NAMALWA (cell line): ENCODE measurements at places on chromosomes 1 and 21.
A peak's percentile ranks its signal among the peaks of the same experiment; 100 is the strongest.

DNA sequence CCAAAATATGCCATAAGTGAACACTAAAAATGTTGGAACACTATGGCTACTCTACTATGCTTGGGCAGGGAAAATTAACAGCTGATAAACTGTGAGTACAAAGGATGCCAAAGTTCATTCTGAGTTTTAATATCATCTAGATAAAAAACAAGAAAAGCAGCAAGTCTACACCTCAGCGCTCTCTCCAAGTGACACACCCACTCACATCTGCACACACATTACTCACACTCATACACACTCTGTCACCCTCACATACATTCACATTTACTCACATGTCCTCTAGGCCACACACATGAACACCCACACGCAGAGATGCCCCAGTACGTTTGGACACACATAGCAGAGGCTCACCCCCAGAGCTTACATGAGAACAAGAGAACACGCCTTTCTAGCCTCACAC is 87.3 kb upstream of the RAB4A start:
- DNase-seq: no peak

DNA sequence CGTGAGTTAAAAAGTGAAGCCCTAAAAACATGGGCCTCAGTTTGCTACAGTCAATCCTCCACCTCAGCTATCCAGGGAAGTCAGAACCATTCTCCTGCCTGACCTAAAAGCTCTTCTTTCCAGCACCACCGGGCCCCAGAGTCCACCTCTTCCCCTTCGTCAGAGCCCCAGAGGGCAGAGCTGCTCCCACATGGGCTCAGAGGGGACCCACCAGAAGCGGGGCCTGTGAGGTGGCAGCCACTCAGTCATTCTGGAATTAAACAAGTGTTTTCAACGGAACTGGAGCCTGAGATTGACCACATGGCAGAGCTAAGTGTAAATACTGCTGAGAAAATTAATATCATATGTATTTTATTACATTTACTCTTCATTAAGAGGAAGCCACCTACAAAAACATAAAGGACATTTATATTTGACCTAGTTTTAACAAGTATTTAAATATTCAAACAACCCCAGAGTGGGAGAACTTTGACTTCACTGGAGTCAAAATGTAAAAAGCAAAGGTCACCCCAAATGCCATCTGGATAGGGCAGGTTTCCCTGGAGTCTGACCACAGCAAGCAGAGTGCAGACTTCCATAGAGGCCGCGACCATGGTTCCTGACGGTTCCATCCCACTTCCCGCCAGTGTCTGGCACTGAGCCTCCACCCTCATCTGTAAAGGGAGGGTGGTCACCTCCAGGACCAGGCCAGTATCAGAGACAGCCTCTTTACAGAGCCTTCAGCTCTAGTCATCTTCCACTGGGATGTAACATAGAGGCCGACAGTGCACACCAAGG is 1.8 kb downstream of the SUMO3 start:
- DNase-seq: no peak

GRCh38 chr1:24441480-24441879 is 25.9 kb downstream of the NIPAL3 start:
- DNase-seq: no peak

GRCh38 chr1:31866450-31867032 is 50.7 kb upstream of the SPOCD1 start:
- peak; percentile 27 for DNase-seq

GRCh38 chr1:210384625-210385024 is 55.9 kb downstream of the HHAT start:
- no peak for DNase-seq

DNA sequence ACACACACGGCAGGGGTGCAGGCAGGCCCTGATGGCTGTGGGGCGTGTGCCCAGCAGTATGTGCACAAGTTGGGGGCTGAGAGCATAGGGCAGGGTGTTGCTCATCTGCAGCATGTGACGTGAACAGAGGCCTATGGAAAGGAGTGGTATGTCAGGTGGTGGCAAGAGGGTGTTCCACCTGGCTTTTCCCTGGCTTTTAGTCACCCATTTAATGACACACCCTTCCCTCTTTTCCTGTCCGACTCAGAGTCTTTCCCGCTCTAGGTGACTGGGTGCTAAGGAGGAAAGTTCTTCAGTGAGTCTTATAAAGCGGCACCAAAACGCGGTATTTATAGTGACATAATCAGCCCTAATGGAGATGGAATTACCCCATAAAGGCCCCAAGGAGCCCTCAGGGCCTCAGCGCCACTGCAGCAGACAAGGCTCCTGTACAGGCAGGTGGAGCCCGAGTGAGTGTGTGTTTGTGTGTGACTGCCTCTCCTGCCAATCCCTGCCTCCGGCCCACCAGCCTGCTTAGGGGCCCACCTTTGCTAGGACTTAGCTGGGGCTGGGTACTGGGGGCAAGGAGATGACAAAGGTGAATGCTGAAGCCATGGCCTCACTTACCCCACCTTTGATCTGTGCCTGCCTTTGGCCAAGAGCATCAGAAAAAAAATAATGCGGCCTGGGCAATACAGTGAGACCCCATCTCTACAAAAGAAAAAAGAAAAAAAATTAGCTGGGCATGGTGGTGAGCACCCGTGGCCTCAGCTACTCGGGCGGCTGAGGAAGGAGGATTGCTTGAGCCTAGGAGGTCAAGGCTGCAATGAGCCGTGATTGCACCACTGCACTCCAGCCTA is 3.3 kb upstream of the EPHA2 start:
- DNase-seq: no peak

- peak; percentile 26 for DNase-seq
These were observed 110.8 kb downstream of the LACTBL1 start for GRCh38 chr1:22861764-22862440.

DNA sequence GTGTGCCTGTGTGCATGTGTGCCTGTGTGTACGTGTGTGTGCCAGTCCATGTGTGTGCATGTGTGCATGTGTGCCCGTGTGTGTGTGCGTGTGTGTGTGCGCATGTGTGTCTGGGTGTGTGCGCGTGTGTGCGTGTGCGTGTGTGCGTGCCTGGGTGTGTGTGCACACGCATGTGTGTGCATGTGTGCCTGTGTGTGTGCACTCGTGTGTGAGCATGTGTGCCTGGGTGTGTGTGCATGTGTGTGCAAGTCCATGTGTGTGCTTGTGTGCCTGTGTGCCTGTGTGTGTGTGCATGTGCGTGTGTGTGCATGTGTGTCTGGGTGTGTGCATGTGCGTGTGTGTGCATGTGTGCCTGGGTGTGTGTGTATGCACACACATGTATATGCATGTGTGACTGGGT is 28.7 kb upstream of the COL6A2 start:
- no peak for DNase-seq

DNA sequence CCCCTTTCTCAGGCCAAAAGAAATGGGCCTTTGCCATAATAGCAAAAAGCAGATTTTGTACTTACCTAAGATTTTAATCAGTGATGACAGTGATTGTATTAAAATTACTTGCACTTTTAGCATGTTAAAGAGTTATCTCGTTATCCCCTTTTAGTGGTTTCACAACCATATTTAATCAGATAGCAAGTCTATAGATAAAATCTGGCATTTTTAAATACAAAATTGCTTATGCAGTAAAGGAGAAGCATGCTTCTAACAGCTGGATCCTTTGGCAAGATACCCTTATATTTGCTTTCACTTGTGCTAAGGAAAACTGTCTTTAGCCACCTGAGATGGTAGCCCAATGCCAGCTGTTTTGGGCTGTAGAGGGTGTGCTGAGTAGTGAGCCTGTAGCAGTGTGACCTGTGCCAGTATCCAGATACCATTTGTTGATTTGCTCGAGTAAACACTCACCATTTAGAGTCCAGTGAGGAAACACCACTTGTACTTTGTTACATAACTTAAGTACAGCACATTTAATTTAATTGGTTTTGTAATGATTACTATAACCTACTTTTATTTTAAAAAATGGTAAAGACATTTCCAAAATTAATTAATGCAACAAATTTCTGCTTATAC is 314.4 kb upstream of the ZP4 start:
- DNase-seq: no peak

- DNase-seq: no peak
These were observed 51.4 kb downstream of the PTBP2 start for GRCh38 chr1:96772972-96773371.

GRCh38 chr1:30049748-30050296 is 673.6 kb downstream of the MATN1 start:
- DNase-seq: no peak

- no peak for DNase-seq
These were observed 64.4 kb downstream of the SIM2 start for GRCh38 chr21:36763305-36763704.

DNA sequence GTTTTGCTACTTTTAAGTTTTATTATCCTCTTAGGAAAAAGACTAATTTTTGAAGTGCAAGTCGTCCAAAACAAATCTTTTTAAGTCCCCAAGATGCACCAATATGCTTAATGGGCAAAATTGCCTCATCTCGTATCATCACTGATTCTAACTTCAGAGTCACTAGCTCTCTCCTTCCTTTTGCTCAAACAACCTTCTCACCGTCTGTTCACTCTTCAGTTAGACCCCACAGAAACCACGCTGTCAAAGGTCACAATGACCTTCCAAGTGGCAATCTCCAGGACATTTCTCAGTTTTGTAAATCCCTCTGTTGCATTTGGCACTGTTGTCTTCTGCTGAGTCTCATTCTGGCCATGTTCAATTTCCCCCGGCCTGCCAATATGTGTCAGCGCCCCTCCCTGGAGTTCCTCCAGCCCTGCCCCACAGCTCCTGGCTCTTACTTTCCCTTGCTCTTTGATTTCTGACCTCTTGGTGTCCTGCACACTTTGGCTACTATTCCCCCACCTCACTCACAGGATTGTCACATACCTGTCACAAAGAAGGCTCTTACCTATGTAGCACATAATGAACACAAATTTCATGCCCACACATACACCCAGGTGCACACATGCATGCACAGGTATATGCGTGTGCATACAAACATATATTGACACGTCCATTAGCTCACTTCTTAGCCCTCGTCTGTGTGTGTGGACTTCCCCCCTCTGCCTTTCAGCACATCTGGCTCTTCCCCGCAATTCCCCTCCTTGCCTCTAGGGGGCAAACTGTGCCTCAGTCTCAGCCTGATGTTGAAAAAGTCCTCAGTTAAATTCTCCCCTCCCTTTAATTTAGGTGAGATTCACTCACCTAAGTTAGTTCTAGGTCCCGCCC is 354.0 kb upstream of the DUSP10 start:
- DNase-seq: peak; percentile 73

GRCh38 chr1:48093696-48094528 is 96.7 kb upstream of the TRABD2B start:
- peak; percentile 74 for DNase-seq

DNA sequence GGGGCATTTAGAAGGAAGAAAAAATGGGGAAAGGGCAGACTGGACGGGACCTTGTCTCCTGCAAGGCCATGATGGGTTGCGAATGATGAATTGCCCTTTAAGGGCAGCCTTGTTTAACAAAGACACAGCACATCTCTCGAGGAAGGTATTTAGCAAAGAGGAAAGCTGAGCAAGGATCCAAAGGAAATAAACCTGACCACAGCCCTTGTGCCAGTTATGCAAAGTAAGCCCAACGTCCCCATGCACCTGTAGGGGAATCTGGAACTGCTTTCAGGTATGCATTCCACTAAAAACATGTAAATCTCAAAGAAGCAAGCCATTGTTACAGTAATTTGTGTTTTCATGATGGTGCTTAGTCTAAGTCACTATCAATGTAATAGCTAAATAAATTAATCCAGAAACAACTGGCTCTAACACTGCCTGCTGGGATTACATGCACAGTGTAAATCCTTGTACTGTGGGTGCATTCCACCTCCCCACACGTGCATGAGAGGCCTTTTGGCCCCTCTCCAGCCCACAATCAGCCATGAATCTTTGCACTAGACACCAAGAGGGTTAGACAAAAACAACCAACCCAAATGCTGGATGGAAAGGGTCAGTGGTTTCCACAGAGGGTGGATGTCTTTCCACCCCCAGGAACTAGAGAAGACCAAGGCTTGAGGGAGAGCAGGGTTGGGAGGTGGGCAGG is 228.8 kb upstream of the KAZN start:
- DNase-seq: no peak

GRCh38 chr1:233982827-233983518 is 78.5 kb downstream of the SLC35F3 start:
- no peak for DNase-seq

- DNase-seq: no peak
These were observed 49.6 kb upstream of the ADAR start for GRCh38 chr1:154657556-154657955.

- DNase-seq: no peak
These were observed 15.9 kb downstream of the PDIK1L start for GRCh38 chr1:26127235-26128163.

- no peak for DNase-seq
These were observed 11.0 kb downstream of the TP53BP2 start for GRCh38 chr1:223834660-223835263.

GRCh38 chr1:100538913-100539835 is 1.2 kb downstream of the GPR88 start:
- no peak for DNase-seq

DNA sequence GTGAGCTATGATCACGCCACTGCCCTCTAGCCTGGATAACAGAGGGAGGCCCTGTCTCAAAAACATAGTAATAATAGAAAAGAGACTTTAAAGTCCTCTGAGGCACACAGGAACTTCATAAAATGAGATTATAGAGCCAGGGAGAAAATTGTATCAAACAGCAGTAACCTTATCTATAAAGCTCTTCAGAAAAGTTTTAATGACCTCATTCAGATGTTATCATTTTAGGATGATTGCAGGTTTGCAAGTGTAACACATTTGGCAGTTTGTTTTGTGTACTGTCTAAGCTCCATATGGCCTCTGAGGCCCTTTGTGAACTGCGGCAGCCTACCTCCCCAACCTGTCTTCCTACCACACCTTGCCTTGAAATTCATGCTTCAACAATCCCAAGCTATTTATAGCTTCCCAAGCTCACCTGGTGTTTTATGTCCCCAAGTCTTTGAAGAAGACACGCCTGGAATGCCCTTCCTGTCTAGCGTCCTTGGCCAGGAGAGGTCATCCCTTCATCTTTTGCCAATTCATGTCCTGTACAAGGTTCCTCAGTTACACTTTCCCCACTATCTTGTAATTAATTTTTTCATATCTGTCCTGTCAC is 8.5 kb upstream of the AKNAD1 start:
- no peak for DNase-seq

GRCh38 chr1:174160109-174160473 is 771 bp downstream of the RABGAP1L start:
- DNase-seq: no peak

GRCh38 chr1:42968654-42969053 is 10.0 kb upstream of the SLC2A1 start:
- DNase-seq: no peak

DNA sequence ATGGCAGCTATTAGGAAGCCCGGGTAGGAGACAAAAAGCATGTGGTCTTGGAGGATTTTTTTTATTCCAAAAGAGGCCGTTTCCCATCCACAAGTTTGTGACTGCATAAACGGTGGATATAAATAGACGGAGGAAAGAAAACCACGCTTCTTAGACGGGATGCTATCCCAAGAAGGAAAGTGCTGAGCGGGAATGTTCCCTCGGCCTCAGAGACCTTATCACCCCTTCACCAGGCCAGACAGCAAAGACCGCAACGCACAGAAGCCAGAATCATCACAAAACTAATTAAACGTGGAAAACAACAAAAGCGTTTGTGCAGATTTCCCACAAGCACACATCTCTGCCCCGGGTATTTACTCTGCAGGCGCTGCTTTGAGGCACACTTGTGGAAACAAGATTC is 43.2 kb downstream of the HLCS start:
- DNase-seq: no peak

GRCh38 chr21:26115899-26116298 is 54.7 kb downstream of the APP start:
- no peak for DNase-seq

- DNase-seq: no peak
These were observed 58.9 kb upstream of the TLR5 start for GRCh38 chr1:223201967-223202366.

GRCh38 chr1:13651279-13651678 is 48.7 kb upstream of the PRDM2 start:
- DNase-seq: no peak

- no peak for DNase-seq
These were observed 148.2 kb downstream of the DISC1 start for GRCh38 chr1:231774719-231775335.
